Spleen (tissue), 13 donors: ENCODE measurements at places on chromosomes 2 and 18. TPM values are rescaled to one million over a fixed set of nuclear protein-coding genes. Genes with fewer than 3 reads are reported as not detected.
A peak's percentile ranks its signal among the peaks of the same experiment; 100 is the strongest.

DNA sequence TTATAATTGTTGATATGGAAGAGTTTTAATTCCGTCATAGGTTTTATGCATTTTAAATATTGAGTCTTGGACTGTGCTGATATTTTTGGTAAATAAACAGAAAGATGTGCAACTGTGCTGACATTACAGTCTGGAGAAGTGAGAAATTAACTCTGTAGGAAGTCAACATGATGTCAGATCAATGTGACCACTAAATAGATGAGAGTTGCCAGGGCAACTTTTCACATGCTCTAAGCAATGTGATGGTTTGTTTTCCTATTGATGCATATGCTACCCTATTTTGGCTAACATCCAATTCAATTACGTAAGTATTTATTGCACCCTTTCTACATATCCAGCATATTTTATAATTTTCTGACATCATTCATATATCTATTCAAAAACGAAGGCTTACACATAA lies 1109.3 kb downstream of the TSN start:
- H3K4me1 ChIP-seq: no peaks in the 10 kb centered on the region
- no peaks in the 10 kb centered on the region for H3K36me3 ChIP-seq

DNA sequence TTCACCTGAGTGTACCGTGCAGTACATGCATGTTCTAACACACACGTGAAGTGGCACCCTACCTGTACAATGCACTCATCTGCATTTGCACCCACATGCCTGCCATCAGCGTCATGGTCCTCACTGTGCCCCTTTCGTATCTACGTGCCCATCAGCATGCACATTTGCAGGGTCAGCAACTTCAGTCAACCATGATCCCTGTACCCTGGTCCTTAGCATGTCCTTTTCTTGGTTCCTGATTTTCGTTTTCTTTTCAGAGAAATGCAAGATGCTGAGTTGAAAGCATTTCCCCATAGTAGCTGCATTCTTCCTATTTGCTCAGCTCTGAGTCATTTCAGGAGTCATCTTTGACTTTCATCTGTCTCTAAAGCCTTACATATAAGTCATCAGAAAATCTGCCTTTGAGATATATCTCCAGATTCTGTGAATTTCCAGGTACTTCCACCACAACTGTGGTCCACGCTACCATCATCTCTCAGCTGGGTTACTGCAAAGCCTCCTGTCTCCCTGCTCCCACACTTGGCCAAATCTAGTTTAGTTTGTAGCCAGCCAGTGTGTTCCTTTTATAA lies 14.7 kb upstream of the PUM2 start:
- no peaks in the 10 kb centered on the region for H3K27me3 ChIP-seq
- no peaks in the 10 kb centered on the region for H3K36me3 ChIP-seq
- no peak for DNase-seq

- no peaks in the 10 kb centered on the region for H3K27me3 ChIP-seq
- H3K27ac ChIP-seq: no peak overlapping the region
- no peaks in the 10 kb centered on the region for H3K36me3 ChIP-seq
- peaks cover 100% of the 10 kb centered on the region for H3K4me1 ChIP-seq
- no peak for DNase-seq
- no peak overlapping the region for H3K4me3 ChIP-seq
Observed at GRCh38 chr2:160390544-160391455, 102.8 kb downstream of the RBMS1 start.

DNA sequence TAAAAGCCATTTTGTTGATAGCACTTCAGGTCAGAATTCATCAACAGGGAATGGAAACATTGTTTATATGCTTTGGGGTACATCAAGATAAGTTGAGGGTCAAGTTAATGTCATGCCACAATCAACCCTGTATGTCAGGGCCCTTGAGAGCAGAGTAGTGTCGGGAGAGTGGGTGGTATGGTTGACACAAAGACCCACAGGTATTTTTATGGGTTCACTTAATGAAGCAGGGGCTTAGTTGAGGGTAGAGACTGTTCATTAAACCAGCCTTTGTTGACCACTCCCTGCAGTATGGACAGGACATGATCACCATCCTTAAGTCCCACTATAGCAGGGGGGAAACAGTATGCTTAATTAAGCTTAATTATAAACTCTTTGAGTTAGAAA lies 5.7 kb downstream of the RPL37A start:
- no peaks in the 10 kb centered on the region for H3K27me3 ChIP-seq
- no peak overlapping the region for H3K4me3 ChIP-seq
- H3K4me1 ChIP-seq: peaks cover 45% of the 10 kb centered on the region
- DNase-seq: no peak
- peaks cover 55% of the 10 kb centered on the region for H3K36me3 ChIP-seq
- no peak overlapping the region for H3K27ac ChIP-seq

INPP5D gene
- 97.8 TPM for polyA plus RNA-seq

ASB18 gene
- polyA plus RNA-seq: not detected

- no peak overlapping the region for H3K27ac ChIP-seq
- no peaks in the 10 kb centered on the region for H3K27me3 ChIP-seq
- no peak overlapping the region for H3K4me3 ChIP-seq
- DNase-seq: no peak
- peaks cover 5% of the 10 kb centered on the region for H3K4me1 ChIP-seq
Observed at GRCh38 chr2:32495139-32495538, 132.7 kb upstream of the TTC27 start.

DNA sequence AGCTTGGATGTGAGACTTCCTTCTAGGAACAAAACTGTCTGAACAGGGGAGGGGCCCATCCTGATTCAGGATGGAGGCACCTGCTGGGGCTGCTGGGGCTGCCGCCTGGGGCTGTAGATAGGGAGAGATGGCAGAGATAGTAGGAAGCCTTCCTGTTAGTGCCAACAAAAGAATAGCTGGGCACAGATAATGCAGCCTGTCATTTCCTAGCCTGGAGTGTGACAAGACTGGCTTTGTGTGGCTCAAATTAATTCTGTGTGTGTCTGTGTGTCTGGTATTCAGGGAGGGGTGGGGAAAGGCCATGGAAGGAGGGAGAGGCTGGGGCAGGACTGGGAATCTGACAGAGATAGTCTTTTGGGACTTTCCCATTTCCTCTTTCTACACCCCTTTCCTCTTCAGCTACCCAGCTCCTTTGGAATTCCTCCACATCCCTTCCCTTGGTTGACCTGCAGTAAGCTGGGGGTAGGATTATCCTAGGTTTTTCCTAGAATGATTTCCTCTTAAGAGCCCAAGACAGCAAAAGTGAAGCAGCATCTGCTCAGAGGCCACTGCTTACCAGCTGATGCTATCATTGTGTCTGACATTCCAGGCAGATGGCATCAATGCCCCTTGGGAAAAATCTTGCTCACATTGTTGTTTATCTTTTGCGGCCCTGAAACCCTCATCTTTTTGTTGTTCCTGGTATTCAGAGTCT lies 144.9 kb upstream of the LHCGR start:
- no peak for DNase-seq
- no peak overlapping the region for H3K4me3 ChIP-seq
- no peak overlapping the region for H3K27ac ChIP-seq
- H3K36me3 ChIP-seq: no peaks in the 10 kb centered on the region
- H3K27me3 ChIP-seq: peaks cover 3% of the 10 kb centered on the region
- H3K4me1 ChIP-seq: no peaks in the 10 kb centered on the region

GRCh38 chr2:106195456-106195855 lies 1.4 kb upstream of the UXS1 start:
- H3K4me3 ChIP-seq: no peak overlapping the region
- no peaks in the 10 kb centered on the region for H3K36me3 ChIP-seq
- peaks cover 39% of the 10 kb centered on the region for H3K4me1 ChIP-seq
- no peak overlapping the region for H3K27ac ChIP-seq
- no peaks in the 10 kb centered on the region for H3K27me3 ChIP-seq

- H3K36me3 ChIP-seq: peaks cover 5% of the 10 kb centered on the region
- peaks cover 34% of the 10 kb centered on the region for H3K4me1 ChIP-seq
- H3K27me3 ChIP-seq: no peaks in the 10 kb centered on the region
- peak overlapping the region; percentile 82 for H3K4me3 ChIP-seq
Observed at GRCh38 chr2:197516393-197516761, 511 bp downstream of the MOB4 start.

SP140 gene
- polyA plus RNA-seq: 51.7 TPM

- no peak for DNase-seq
- H3K36me3 ChIP-seq: no peaks in the 10 kb centered on the region
- H3K4me1 ChIP-seq: peaks cover 35% of the 10 kb centered on the region
- H3K27me3 ChIP-seq: no peaks in the 10 kb centered on the region
Observed at GRCh38 chr2:64212801-64213321, 68.6 kb upstream of the PELI1 start.

SPATA3 gene
- not detected for polyA plus RNA-seq

LRP2 gene
- not detected for polyA plus RNA-seq

DNA sequence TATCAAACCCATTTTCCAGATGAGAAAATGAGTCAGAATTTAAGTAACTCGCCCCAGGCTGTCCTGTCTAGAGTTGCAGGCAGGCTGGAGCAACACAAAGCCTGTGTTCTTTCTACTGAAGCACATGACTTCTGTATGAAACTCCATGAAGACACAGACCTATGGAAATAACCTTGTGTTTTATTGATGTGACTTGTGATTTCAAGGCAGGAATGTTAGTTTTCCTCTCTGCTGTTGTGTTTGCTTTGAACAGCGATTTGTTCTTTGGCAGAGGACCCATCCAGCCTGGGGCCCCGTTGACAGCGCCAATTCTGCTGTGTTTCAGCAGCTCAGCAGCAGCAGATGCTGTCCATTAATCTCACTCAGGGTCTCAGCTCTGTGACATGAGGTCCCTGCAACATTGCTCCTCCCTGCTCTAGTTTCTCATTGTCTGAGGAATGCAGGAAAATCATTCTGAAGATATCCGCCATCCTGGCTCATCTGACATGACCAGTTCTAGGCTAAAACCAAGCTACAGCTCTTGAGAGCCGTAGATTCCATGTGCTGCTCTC lies 344.3 kb upstream of the RAB12 start:
- no peaks in the 10 kb centered on the region for H3K27me3 ChIP-seq
- no peaks in the 10 kb centered on the region for H3K36me3 ChIP-seq
- DNase-seq: no peak

DNA sequence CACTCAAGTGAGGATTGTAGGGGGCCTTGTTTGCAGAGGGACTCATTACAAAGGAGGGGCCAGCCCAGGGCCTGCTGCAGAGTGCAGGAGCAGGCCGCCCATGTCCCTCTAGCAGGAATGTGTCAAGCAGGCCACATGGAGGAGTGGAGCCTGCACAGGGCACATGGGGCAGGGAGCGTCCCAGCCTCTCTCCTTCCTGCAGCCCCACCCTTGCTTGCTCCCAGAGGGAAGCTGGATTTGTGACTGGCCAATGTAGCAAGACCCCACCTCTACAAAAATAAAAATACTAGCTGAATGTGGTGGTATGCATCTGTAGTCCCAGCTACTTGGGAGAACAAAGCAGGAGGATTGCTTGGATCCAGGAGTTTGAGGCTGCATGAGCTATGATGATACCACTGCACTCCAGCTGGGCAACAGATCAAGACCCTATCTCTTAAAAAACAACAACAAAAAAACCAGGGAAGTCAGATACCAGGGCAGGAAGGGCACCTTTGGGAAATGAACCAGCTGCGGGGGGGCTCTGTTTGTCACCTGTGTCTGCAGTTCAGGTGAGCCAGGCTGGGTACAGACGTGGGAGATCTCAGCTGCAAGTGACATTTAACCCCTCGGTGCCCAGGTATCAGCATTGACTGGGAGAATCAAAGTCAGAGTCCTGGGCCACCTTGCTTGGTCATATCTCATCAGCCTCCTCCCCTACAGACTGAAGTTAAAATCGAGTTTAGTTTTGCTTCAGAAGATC lies 27.7 kb downstream of the IMPA2 start:
- no peaks in the 10 kb centered on the region for H3K4me1 ChIP-seq
- no peak for DNase-seq
- H3K27me3 ChIP-seq: no peaks in the 10 kb centered on the region
- peaks cover 62% of the 10 kb centered on the region for H3K36me3 ChIP-seq

DNA sequence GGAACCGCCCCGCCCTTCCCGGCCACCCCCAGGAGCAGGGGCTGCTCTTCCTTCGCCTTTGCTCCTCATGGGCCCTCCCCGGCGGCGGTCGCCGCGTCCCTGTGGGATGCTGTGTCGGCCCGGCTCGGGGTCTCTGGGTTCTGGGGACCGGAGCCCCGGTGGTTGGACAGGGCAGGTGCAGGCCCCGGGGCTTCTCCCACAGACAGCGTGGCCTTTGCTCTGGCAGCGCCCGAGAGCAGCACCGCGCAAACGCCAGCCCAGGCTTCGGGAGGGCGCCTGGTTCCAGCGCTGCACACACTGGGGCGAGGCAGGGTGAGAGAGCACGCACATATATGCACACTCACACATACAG lies 9.0 kb upstream of the KCNG2 start:
- H3K4me3 ChIP-seq: no peak overlapping the region
- no peak overlapping the region for H3K27ac ChIP-seq
- DNase-seq: peak; percentile 71
- no peaks in the 10 kb centered on the region for H3K4me1 ChIP-seq

- H3K27me3 ChIP-seq: no peaks in the 10 kb centered on the region
- no peaks in the 10 kb centered on the region for H3K4me1 ChIP-seq
- H3K27ac ChIP-seq: no peak overlapping the region
- DNase-seq: no peak
Observed at GRCh38 chr18:73933685-73934084, 213.9 kb downstream of the FBXO15 start.

GRCh38 chr2:71212336-71212735 lies 14.6 kb downstream of the PAIP2B start:
- no peaks in the 10 kb centered on the region for H3K36me3 ChIP-seq
- H3K27me3 ChIP-seq: no peaks in the 10 kb centered on the region
- no peak overlapping the region for H3K27ac ChIP-seq
- H3K4me3 ChIP-seq: no peak overlapping the region

ZNG1B gene
- polyA plus RNA-seq: 18.6 TPM

DNA sequence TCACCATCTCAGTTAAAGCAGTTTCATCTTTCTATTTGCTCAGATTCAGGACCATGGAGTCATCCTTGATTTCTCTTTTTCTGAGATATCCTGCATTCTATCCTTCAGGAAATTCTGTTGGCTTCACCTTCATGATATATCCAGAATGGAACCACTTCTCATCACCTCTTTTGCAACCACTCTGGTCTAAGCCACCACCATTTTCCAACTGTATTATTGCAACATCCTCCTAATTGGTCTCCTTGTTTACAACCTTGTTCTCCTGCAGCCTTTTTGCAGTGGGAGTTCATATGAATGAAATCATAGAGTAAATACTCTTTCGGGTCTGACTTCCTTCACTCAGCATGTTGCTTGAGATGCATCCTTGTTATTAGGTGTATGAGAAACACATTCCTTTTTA lies 3.4 kb upstream of the EFEMP1 start:
- H3K4me1 ChIP-seq: no peaks in the 10 kb centered on the region
- peaks cover 14% of the 10 kb centered on the region for H3K27me3 ChIP-seq
- no peaks in the 10 kb centered on the region for H3K36me3 ChIP-seq
- DNase-seq: no peak
- no peak overlapping the region for H3K4me3 ChIP-seq
- no peak overlapping the region for H3K27ac ChIP-seq

GRCh38 chr18:56390626-56391025 lies 247.8 kb downstream of the TXNL1 start:
- H3K27ac ChIP-seq: no peak overlapping the region
- H3K4me3 ChIP-seq: no peak overlapping the region
- no peak for DNase-seq

DNA sequence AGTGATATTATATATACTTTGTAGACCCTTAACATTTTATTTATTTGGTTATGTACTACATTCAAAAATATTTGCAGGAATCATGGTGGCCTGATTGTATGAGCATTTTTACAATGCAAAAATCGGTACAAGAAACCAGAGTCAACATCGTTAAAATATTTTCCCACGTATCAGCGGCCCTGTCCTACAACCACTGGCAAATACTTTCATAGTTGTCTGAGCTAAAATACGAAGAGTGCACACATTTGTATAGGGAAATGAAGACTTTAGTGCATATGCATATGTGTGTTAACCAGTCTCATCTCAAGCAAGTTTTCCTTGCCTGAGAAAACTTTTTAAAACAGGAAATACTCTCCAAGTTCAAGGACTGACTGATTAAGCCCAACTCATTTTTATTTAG lies 35.9 kb downstream of the CCDC102B start:
- DNase-seq: no peak
- no peak overlapping the region for H3K4me3 ChIP-seq
- no peaks in the 10 kb centered on the region for H3K4me1 ChIP-seq
- H3K27me3 ChIP-seq: no peaks in the 10 kb centered on the region
